ENCODE measurements at places on chromosomes 5 and 9. TPM values are rescaled to one million over a fixed set of nuclear protein-coding genes. Genes with fewer than 3 reads are reported as not detected.

ATG10 gene
- total RNA-seq: 12.1 TPM

MAP1B gene
- 19.0 TPM for total RNA-seq

PDLIM4 gene
- total RNA-seq: 66.3 TPM

GMCL2 gene
- not detected for total RNA-seq

DNA sequence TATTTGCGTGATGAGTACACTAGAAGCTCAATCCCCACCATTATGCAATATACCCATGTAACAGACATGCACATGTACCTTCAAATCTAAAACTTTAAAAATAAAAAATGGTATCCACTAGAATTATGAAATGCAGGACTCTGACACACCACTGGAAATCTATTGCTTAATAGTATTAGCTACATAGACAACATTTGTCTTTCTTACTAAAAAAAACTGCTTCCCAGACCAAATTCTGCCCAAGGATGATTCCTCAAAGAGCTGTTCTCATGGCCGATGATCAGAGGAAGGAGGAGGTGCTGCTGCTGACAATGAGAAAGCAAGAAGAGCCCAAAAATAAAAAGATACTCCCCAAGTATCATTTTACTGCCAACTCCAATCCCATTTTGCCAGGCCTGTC lies 67.2 kb downstream of the TTC39B start:
- H3K27ac ChIP-seq: no peak overlapping the region
- H3K4me1 ChIP-seq: no peaks in the 10 kb centered on the region
- DNase-seq: no peak
- H3K27me3 ChIP-seq: no peaks in the 10 kb centered on the region
- H3K4me3 ChIP-seq: no peak overlapping the region

- H3K27me3 ChIP-seq: no peaks in the 10 kb centered on the region
- H3K36me3 ChIP-seq: no peaks in the 10 kb centered on the region
- peak; percentile 56 for DNase-seq
- H3K4me3 ChIP-seq: no peak overlapping the region
- no peak overlapping the region for H3K27ac ChIP-seq
Observed at GRCh38 chr9:1014225-1014624, 35.9 kb upstream of the DMRT2 start.

DNA sequence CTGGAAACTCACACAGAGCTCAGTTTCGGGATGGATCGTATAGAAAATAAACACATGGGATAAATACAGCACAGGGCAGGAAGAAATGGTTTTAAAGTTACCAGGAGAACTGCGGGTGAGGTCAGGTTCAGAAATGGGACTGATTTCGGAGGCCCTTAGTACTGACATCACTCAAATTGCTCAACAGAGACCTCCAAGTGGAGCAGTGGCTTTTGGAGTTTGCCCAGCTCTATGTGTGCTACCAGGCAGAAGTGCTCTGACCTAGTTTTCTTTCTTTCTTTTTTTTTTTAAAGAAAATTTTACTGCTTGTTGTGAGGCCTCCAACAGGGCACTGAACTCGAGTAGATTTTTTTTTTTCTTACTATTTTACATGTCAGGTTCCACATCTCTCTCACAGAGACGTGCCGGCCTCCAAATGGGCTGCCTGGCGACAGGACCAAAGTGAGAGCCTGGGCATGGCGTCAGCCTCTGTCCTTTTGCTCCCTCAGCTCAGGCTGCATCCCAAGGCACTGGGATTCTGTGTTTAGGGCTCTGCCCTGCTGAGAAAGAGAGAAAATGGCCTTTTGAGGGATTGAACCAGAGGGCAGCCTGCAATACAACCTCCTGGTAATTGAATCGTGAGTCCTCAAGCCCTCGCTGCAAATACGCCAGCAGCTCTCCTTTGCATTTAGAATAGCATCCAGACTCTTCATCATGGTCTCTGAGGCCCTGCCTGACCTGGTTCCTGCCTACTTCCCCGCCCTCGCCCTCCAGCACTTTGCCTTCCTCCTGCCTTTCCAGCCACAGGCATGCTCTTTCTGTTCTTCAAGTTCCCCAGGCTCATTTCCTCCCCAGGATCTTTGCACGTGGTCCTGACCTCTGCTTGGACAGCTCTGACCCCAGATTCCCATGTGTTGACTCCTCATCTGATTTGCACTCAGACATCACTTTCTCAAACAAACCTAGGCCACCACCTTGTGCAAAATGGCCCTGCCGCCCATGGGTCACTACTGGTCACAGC lies 173.5 kb downstream of the FGF1 start:
- no peak overlapping the region for H3K4me3 ChIP-seq
- no peaks in the 10 kb centered on the region for H3K36me3 ChIP-seq
- no peaks in the 10 kb centered on the region for H3K27me3 ChIP-seq
- peaks cover 3% of the 10 kb centered on the region for H3K4me1 ChIP-seq
- no peak overlapping the region for H3K27ac ChIP-seq

Data from SJCRH30 (cell line).